ENCODE measurements at places on chromosomes 4 and X. TPM values are rescaled to one million over a fixed set of nuclear protein-coding genes. Genes with fewer than 3 reads are reported as not detected.

Gene HPGDS
- total RNA-seq, result not detected

DNA sequence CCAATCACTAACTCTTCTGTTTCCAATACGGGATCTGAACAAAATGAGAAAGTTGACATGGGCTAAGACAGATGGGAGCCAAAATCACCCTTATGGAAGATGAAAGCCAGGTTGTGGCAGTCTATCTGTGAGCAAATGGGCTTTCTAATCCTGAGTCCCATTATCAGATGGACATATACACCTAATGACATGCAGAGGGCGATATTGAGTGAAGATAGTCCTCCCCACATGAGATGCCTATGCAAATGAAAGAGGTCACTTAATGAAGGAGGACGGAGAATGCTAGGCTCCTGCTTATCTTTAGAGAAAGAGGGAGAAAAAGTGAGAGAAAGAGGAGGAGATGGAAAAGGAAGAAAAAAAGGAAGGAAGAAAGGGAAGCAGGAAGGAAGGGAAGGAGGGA is 547.5 kb downstream of the NLGN4X start:
- no peak for DNase-seq

- no peak for DNase-seq
Observed at GRCh38 chrX:18871970-18872369, 111.9 kb downstream of the PHKA2 start.

GRCh38 chrX:21638311-21638710 is 19.8 kb downstream of the KLHL34 start:
- peak; percentile 57 for DNase-seq

- no peak for DNase-seq
Observed at GRCh38 chr4:26889356-26889755, 28.7 kb downstream of the STIM2 start.

DNA sequence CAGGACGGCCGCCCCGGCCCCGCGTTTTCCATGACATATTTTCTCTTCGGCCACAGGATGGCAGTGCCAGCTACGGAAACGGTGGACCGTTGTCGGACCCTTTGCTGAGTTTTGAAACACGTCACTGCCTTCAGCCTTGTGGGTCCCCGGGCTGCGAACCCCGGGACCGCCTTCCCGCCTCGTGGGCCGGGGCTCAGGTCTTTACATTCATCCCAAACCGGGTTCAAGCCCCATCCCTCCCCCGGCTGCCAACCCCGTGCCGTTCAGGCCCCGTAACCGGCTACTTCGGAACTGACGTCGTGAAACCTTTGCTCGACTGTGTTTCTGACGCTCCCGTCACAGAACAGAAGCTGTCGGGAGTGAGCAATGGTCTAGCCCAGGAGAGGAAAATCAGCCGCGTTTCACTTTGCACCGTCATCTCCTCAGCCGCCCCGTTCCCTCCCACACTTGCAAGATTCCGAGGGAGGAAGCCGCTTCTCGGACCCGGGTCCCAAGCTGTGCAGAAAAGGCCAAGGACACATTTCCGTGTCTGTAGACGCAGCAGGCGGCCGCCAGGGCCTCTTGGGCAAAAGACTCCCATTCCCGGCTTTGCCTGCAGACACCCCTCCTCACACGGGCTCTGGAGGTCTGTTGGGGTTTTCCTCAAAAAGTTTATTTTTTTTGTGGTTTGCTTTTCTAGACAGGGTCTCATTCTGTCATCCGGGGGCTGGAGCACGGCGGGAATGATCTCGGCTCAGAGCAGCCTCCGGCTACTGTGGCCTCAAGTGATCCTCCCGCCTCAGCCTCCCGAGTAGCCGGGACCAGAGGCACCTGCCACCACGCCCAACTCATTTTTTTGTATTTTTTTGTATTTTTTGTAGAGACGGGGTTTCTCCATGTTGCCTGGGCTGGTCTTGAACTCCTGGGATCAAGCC is 41.4 kb upstream of the PPP2R3B start:
- DNase-seq, result peak; percentile 49

- DNase-seq, result no peak
Observed at GRCh38 chr4:95027905-95028618, 270.3 kb downstream of the BMPR1B start.

Gene ITGB1BP2
- 0.74 TPM for total RNA-seq

DNA sequence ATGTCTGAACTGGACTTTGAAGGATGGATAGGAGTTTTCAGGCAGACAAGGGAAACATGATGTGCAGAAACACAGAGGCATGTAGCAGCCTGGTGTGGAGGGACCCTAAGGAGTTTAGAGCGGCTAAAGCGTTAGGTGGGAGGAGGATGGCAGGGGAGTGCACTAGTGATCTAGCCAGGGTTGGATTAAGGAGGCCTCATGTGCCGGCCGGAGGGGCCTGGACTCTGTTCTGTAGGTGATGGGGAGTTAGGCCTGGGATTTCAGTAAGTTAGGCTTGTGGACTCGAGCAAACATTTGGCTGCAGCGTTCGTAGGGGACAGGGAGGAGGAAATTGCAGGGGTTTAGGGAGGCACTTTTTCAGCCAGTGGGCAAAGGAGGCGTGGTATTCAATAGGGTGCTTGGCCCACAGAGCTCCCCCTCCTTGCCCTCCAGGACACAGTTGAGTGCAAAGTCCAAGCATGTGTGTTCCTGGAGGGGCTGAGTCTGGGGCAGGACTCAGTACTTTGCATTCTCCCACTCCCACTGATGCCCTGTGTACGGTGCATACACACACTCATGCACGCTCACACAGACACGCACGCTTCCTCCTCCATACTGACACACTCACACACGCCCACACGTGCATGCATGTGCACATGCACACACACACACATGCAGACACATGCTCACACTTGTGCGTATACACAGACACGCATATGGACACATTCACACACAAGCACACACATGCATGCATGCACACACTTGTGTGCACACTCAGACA is 18.6 kb downstream of the PSAPL1 start:
- no peak for DNase-seq

Gene CSAG2
- not detected for total RNA-seq

GRCh38 chrX:97845451-97845850 is 961.7 kb downstream of the RPA4 start:
- no peak for DNase-seq

Gene GPR34
- total RNA-seq, result not detected

Gene GLOD5
- total RNA-seq, result not detected

- DNase-seq, result no peak
Observed at GRCh38 chr4:170743633-170744032, 653.9 kb upstream of the AADAT start.

- no peak for DNase-seq
Observed at GRCh38 chrX:129741880-129742758, 3.3 kb downstream of the XPNPEP2 start.

Gene PPP1R2C
- total RNA-seq, result not detected

Data from HFFc6 (cell line).